DMS153 (cell line): ENCODE measurements at places on chromosomes 5 and 9.

- no peak for DNase-seq
Observed at GRCh38 chr5:149304195-149305078, 32.8 kb downstream of the AFAP1L1 start.

GRCh38 chr9:3331801-3332200 lies 194.0 kb downstream of the RFX3 start:
- no peak for DNase-seq

DNA sequence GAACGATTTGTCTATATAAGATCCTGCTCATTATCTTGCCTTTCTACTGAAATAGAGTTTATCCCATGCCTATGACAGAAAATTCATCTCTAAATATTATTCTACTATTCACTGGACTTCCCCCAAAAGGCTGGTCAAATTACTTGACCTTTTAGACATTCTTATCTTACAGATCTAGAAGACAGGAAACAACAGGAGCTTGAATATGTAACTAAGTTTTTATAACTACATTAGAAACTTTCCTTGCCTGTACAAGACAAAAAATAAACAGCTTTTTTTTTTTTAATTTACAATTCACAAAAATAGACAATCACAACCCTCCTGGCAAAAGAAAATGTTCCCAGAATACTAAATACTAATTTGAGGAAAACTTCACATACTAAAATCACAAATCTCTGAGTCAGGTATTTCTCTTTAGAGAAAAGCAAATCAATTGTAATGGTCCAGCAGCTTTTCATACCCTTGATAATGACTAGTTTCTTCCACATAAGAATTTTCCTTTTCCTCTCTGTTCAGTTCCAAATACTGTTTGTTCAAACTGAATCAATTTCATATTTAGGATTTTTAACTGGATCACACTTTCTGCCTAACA lies 68.6 kb downstream of the MLLT3 start:
- no peak for DNase-seq

- DNase-seq = no peak
Observed at GRCh38 chr5:160375166-160375565, 4.7 kb upstream of the C1QTNF2 start.

DNA sequence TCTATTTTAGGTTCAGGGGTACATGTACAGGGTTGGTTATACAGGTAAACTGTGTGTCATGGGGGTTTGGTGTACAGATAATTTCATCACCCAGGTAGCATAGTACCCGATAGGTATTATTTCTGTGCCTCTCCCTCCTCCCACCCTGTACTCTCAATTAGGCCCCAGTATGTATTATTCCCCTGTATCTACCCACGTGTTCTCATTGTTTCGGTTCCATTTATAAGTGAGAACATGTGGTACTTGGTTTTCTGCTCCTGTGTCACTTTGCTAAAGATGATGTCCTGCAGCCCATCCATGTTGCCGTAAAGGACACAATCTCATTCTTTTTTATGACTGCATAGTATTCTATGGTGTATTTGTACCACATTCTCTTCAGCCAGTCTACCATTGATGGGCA lies 96.8 kb upstream of the SLC24A2 start:
- DNase-seq = no peak

DNA sequence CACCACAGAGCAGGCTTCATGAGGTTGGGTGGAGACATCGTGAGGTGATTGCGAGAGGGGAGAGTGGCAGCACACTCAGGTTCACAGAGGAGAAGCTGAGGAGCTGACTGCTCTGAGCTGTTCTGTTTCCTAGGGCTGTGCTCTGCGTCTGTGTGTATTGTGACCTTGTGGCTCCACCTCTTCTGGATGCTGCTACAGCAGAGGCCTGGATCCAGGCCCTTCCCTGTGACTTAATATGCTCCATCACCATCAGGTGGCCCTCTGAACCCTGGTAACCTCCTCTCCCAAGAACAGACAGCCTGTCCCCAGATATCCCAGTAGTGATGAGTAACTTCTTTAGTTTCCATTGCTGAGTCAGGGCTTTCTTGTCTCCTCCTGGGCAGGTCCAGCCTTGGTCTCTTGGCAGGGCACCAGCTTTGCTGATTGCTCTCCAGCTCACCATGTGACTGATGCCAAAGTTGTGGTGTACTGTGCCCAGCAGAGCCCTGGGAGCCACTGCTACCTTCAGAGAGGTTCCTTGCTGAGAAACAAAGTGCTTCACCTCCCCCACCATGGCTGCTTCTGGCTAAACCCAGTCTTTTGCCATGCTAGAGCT lies 212.8 kb upstream of the CHD1 start:
- DNase-seq = no peak

DNA sequence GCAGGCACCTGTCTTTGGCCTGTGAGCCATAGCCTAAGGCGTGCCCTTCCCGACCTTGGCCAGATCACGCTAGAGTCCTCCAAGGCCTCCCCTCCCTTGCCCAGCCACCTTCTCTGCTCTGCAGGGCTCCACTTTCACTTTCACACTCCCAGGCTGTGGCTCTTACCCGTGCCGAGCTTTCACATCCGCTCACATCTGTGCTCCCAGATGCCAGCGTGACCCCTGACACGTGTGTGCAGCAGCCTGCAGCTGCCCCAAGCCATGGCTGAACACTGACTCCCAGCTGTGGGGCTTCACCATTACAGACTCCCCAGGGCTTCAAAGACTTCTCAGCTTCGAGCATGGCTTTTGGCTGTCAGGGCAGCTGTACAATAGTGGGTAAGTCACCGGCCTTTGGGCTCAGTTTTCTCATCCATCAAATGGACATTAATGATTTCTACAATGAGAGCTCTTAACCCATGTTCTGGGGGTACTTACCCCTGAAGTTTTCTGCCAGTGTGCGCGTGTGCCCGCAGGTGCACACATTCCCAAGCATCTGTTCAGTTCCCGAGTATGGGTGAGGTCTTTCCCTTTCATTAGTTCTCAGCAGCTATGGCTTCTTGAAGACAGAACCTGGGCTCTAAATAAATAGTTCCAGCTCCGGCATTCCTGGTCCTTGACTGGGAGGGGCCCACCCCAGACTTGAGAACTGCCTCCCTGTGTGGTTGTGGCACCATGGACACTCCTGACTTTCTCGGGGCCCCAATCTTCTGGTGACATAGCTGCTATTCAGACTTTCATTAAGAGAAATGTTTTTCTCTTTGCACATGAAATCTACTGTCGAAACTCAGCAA lies 118.6 kb downstream of the RGS3 start:
- DNase-seq = no peak
